GM23338 (cell line): ENCODE measurements at places on chromosomes 2 and 18. TPM values are rescaled to one million over a fixed set of nuclear protein-coding genes. Genes with fewer than 3 reads are reported as not detected.
A peak's percentile ranks its signal among the peaks of the same experiment; 100 is the strongest.

DNA sequence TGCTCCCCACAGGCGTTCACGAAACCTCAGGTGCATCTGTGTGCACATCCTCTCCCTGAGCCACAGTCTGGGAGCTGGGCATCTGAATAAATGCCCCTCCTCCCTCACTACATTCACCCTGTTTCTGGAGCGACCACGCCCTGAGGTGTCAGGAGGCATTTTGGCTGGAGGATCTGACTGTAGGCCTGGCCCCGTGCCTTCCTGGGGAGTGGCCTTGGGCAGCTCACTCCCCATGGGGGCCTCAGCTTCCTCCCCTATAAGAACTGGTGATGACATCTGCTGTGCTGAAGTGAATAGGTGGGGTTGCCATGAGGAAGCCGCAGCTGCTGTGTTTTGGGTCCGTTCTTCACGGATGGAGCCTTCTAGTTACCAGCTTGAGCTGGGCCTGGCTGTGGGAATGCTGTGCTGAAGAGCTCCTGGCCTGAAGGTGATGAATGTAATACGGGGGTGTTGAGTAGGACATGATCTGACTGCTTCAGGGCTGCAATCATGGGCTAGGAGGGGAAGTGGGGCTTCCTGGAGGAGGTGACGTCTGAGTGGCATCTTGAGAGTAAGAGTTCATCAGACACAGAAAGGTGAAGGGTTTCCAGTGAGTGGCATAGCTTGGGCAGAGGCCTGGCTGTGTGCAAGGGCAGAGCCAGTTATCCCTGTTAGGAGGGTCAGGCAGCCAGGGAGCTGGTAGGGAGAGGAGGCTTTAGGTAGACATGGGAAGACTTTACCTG, 58.2 kb downstream of the GLI2 start:
- no peak overlapping the region for H3K27ac ChIP-seq
- H3K27me3 ChIP-seq, result no peaks in the 10 kb centered on the region
- no peak overlapping the region for H3K4me3 ChIP-seq
- peaks cover 34% of the 10 kb centered on the region for H3K4me1 ChIP-seq

- no peak for DNase-seq
- H3K4me1 ChIP-seq, result no peaks in the 10 kb centered on the region
- no peak overlapping the region for H3K4me3 ChIP-seq
- H3K36me3 ChIP-seq, result peaks cover 5% of the 10 kb centered on the region; the same call in 1 of the 2 replicates
These were observed 36.9 kb downstream of the SUMO1 start for GRCh38 chr2:202201220-202202160.

GRCh38 chr2:96680561-96681141, 38.1 kb downstream of the FER1L5 start:
- no peak for DNase-seq
- H3K36me3 ChIP-seq, result no peaks in the 10 kb centered on the region
- no peak overlapping the region for H3K27ac ChIP-seq
- H3K27me3 ChIP-seq, result no peaks in the 10 kb centered on the region
- H3K4me1 ChIP-seq, result no peaks in the 10 kb centered on the region

- no peaks in the 10 kb centered on the region for H3K36me3 ChIP-seq
- DNase-seq, result no peak
- H3K27ac ChIP-seq, result no peak overlapping the region
- no peaks in the 10 kb centered on the region for H3K4me1 ChIP-seq
These were observed 153.3 kb downstream of the LDLRAD4 start for GRCh38 chr18:13371689-13372418.

- H3K27me3 ChIP-seq, result no peaks in the 10 kb centered on the region
- H3K4me1 ChIP-seq, result peaks cover 8% of the 10 kb centered on the region
- H3K27ac ChIP-seq, result no peak overlapping the region
- H3K36me3 ChIP-seq, result peaks cover 7% of the 10 kb centered on the region; the same call in 1 of the 2 replicates
- no peak for DNase-seq
- H3K4me3 ChIP-seq, result no peak overlapping the region
These were observed 47.4 kb downstream of the ZBTB7C start for GRCh38 chr18:48361801-48362200.

- no peak for DNase-seq
- H3K27me3 ChIP-seq, result no peaks in the 10 kb centered on the region
- no peak overlapping the region for H3K27ac ChIP-seq
- 0 out of 2 replicates have a peak, but pooled peaks cover 3% of the 10 kb centered on the region for H3K4me1 ChIP-seq
These were observed 135.5 kb downstream of the GAREM1 start for GRCh38 chr18:32335228-32335627.

- H3K36me3 ChIP-seq, result no peaks in the 10 kb centered on the region
- peaks cover 3% of the 10 kb centered on the region; the same call in 1 of the 2 replicates for H3K4me1 ChIP-seq
- no peak overlapping the region for H3K4me3 ChIP-seq
- DNase-seq, result no peak
These were observed 32.6 kb downstream of the BCL2 start for GRCh38 chr18:63286926-63287325.

- peak; percentile 45 for DNase-seq
- no peaks in the 10 kb centered on the region for H3K36me3 ChIP-seq
- H3K4me3 ChIP-seq, result no peak overlapping the region
- no peaks in the 10 kb centered on the region for H3K27me3 ChIP-seq
- H3K4me1 ChIP-seq, result no peaks in the 10 kb centered on the region
These were observed 472.2 kb upstream of the DCC start for GRCh38 chr18:51867767-51868166.

DNA sequence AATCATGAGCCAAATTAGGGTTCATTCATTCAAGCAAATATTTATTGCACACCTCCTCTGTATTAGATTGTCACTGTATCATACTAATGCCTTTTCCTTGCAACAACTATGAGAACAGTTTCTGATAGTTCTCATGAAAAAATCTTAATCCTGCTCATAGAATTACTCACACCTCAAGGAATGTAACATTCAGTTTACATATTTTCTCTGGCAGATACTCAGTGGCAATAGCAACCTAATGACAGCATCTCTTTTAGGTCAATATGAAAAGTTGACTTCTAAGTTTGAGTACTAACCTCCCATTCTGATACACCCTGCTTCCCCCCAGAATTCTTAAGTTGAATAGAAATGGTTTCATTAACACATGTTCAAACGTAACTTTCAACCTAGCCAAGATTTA, 132.0 kb downstream of the VWC2L start:
- no peaks in the 10 kb centered on the region for H3K36me3 ChIP-seq
- no peak for DNase-seq
- no peaks in the 10 kb centered on the region for H3K27me3 ChIP-seq

DNA sequence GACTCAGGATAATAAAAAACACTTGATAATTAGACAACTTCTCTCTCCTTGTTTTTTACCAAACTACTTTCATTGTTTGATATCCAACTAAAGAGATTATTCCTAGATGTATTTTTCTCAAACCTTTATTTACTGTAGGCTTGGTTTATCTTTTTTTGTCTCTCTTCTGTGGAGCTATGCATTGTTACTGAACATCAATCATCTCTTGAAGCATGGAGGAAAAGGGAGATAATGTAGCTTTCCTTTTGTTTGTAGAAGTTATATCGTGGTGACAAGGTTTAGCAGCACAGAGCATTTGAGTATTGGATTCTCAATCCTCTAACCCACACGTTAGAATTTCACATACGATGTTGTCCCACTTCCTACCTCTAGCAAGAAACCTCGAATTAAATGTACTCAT, 41.7 kb downstream of the SMCHD1 start:
- H3K27ac ChIP-seq, result no peak overlapping the region
- no peak overlapping the region for H3K4me3 ChIP-seq
- no peaks in the 10 kb centered on the region; the same call in 1 of the 2 replicates for H3K36me3 ChIP-seq
- no peaks in the 10 kb centered on the region for H3K4me1 ChIP-seq
- DNase-seq, result no peak

DNA sequence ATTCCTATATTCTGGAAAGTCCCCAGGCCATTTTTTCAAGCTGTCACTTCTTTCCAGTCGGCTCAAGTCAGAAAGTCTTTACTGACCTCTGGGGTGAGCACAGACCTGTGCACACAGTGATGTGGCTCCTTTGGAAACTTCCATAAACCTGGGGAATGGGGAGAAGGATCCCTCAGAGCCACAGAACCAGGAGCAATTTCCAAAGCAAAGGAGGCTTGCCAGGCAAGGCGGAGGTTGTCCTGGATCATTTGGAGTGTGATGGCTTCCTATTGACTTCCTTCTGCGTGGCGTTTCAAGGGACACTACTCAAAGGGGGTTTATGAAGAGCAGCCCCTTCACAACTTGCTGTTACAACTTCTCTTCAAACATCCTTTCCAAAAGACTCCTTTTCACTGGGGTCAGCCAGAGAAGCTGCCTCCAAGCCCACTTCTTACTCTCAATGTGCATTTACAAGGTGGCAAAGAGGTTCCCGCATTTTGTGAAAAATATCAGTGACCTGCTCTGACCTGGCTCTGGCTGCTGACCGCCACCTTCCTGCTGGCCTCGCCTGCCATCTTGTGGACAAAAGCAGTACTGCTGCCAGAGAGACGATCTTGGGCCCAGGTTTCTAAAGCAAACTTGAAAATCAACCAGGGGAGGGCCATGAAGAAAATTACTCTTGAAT, 18.2 kb upstream of the TMEM247 start:
- no peaks in the 10 kb centered on the region for H3K36me3 ChIP-seq
- DNase-seq, result peak; percentile 78
- H3K27ac ChIP-seq, result no peak overlapping the region
- no peaks in the 10 kb centered on the region for H3K27me3 ChIP-seq

GRCh38 chr18:36075862-36076587, 8.7 kb upstream of the RPRD1A start:
- H3K27me3 ChIP-seq, result no peaks in the 10 kb centered on the region
- no peak for DNase-seq
- no peaks in the 10 kb centered on the region for H3K36me3 ChIP-seq
- H3K4me1 ChIP-seq, result no peaks in the 10 kb centered on the region
- no peak overlapping the region for H3K4me3 ChIP-seq

DNA sequence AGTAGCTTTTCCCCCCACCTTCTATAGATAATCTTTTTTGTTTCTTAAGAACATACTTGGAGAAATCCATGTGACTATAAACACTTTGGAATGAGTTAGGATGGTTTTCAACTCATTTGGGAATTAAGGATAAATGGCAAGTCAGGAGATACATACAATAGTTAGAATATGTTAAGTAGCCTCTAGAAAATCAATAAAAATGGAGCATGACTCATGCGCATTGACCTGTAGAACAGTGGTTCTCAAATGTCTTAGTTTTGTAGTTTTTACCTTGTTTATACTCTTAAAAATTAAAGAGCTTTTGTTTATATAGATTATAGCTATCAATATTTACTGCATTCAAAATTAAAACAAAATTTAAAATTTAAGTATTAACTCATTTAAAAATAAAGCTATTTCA, 24.7 kb downstream of the NUP35 start:
- no peaks in the 10 kb centered on the region for H3K27me3 ChIP-seq
- DNase-seq, result no peak
- H3K4me1 ChIP-seq, result peaks cover 28% of the 10 kb centered on the region
- H3K36me3 ChIP-seq, result peaks cover 18% of the 10 kb centered on the region

- H3K4me3 ChIP-seq, result no peak overlapping the region
- no peaks in the 10 kb centered on the region for H3K4me1 ChIP-seq
- H3K27ac ChIP-seq, result no peak overlapping the region
- no peaks in the 10 kb centered on the region for H3K27me3 ChIP-seq
- no peaks in the 10 kb centered on the region for H3K36me3 ChIP-seq
These were observed 281.1 kb upstream of the NCKAP5 start for GRCh38 chr2:133849341-133849740.

GRCh38 chr2:140117386-140117785, 1337.2 kb upstream of the NXPH2 start:
- H3K27me3 ChIP-seq, result no peaks in the 10 kb centered on the region
- H3K4me1 ChIP-seq, result peaks cover 18% of the 10 kb centered on the region
- no peak overlapping the region for H3K4me3 ChIP-seq
- no peak overlapping the region for H3K27ac ChIP-seq
- no peak for DNase-seq

- H3K4me1 ChIP-seq, result peaks cover 10% of the 10 kb centered on the region; the same call in 1 of the 2 replicates
- no peaks in the 10 kb centered on the region for H3K36me3 ChIP-seq
- H3K27me3 ChIP-seq, result no peaks in the 10 kb centered on the region
- no peak overlapping the region for H3K4me3 ChIP-seq
These were observed 14.2 kb upstream of the FAP start for GRCh38 chr2:162257425-162257824.

GRCh38 chr2:86297382-86298147, 39.9 kb downstream of the REEP1 start:
- H3K4me3 ChIP-seq, result no peak overlapping the region
- H3K27me3 ChIP-seq, result no peaks in the 10 kb centered on the region
- no peaks in the 10 kb centered on the region for H3K4me1 ChIP-seq
- no peak overlapping the region for H3K27ac ChIP-seq

HTR2B gene
- total RNA-seq, result not detected in 2 replicates

HOXD12 gene
- total RNA-seq, result not detected in 2 replicates

PID1 gene
- total RNA-seq, result 2.4 and 4.0 TPM in 2 replicates

PLA2R1 gene
- total RNA-seq, result 0.78 and 1.2 TPM in 2 replicates

TEKT4 gene
- not detected in 2 replicates for total RNA-seq

CPO gene
- 0.94 TPM in 1 of 2 replicates, not detected in the other for total RNA-seq

CFC1 gene
- total RNA-seq, result not detected in 2 replicates

C2orf78 gene
- total RNA-seq, result 0.14 TPM in 1 of 2 replicates, not detected in the other

LCT gene
- total RNA-seq, result not detected in 2 replicates
